ENCODE measurements at places on chromosomes 3 and 15. TPM values are rescaled to one million over a fixed set of nuclear protein-coding genes. Genes with fewer than 3 reads are reported as not detected.

- DNase-seq = no peak
Observed at GRCh38 chr3:51836606-51837005, 24.8 kb upstream of the IQCF2 start.

The UMPS gene
- total RNA-seq = 55.5 TPM

DNA sequence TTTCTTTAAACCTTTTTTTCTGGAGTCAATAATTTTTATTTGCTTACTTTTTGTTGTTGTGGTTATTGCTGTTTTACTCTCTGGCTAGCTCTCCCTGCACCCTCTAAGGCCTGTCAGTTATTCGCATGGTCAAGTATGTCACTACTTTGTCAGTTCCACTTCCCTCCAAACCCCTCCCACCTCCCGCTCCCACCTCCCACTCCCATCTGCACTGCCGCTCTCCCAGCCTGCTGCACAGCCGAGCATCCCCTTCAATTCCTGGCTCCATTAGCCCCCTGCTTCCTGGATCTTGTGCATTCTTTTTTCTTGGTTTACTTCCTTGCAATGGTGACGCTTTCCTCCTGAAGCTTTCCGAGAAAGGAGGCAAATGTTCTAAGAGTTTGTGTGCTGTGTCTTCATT, 218.0 kb downstream of the XXYLT1 start:
- DNase-seq = no peak

The SATB1 gene
- total RNA-seq = 6.3 TPM

GRCh38 chr15:100520132-100520921, 8.4 kb downstream of the CERS3 start:
- DNase-seq = no peak
